ENCODE measurements at places on chromosomes 6 and 20. TPM values are rescaled to one million over a fixed set of nuclear protein-coding genes. Genes with fewer than 3 reads are reported as not detected.

- no peak for DNase-seq
Observed at GRCh38 chr20:32784369-32785080, 22.3 kb downstream of the DNMT3B start.

DNA sequence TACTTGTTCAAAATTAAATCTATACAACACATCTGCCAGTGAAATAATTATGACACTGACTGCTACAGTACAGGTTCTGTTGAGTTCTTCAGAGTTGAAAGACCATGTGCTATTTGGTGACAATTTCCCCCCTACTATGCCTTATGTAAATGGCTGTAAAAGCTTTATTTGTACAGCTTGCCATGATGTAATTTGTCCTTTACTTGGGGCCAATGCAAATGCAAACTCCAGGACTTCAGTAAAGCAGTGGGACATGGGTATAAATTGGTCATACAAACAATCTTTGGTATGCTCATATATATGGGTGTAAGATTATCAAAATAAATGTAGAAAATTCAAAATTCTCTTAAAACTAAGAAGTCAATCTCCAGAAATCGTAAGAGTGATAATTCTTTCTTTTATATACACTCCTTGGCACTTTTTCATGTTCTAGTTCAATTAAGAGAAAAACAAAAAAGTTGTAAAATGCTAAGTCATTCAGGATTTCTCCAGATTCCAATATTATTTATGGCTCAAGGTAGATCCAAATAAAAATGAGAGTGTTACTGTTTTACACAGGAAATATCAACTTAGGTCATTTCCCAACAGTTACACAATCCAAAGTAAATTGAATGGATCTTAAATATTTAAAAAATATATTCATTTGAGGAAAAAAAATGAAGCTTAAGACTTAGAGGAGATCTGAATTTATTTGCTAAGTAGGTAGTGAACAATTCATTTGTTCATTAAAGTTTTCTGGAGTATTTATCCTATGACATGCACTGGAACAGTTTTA is 1310.5 kb upstream of the CITED2 start:
- DNase-seq, result no peak

- DNase-seq, result no peak
Observed at GRCh38 chr6:159461266-159461665, 231.8 kb downstream of the SOD2 start.

GRCh38 chr6:6220718-6221117 is 99.7 kb downstream of the F13A1 start:
- DNase-seq, result no peak

DNA sequence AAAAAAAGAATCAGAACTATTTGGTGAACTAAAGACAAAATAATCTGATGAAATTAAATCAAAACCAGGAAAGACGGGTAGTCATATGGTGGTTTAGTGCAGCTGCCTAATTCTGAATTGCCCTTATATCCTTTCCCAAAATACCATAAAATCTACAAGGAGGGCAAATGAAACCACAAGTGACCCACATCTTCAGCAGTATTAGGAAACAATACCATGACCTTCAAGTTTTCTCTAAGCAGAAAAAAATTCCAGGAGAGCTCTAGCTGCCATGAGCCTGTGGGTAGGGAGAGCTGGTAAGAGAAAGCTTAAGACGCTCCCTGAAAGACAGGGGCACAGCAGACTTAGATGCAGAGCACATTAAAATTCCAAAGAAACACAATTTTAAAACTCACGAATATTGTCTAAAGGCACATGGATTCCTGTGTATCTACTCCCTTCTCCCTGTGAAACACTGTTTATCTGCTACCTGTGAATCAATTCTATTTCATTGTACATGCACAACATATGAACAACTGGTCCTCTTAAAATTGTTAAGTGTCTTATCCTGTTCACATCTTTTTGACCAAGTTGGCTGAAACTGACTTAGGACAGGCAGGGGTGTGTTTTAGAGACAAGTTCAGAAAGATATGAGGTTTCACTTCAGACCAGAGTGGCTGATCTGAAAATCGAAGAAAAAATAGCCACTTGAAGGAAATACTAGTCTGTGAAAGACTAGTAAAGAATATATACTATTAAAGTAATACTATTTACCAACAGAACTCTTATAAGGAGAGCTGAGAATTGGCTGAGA is 153.6 kb upstream of the SHLD1 start:
- DNase-seq, result no peak

DNA sequence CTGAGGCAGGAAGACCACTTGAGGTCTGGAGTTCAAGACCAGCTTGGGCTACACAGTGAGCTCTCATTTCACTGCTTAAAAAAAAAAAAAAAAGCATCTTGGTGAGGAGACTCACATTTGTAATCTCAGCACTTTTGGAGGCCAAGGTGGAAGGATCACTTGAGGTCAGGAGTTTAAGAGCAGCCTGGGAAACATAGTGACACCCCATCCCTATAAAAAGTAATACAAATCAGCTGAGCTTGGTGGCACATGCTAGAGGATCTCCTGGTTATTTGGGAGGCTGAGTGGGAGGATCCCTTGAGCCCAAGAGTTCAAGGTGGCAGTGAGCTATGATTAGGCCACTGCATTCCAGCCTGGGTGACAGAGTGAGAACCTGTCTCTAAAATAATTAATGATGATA is 29.4 kb upstream of the SYNCRIP start:
- DNase-seq, result no peak

DNA sequence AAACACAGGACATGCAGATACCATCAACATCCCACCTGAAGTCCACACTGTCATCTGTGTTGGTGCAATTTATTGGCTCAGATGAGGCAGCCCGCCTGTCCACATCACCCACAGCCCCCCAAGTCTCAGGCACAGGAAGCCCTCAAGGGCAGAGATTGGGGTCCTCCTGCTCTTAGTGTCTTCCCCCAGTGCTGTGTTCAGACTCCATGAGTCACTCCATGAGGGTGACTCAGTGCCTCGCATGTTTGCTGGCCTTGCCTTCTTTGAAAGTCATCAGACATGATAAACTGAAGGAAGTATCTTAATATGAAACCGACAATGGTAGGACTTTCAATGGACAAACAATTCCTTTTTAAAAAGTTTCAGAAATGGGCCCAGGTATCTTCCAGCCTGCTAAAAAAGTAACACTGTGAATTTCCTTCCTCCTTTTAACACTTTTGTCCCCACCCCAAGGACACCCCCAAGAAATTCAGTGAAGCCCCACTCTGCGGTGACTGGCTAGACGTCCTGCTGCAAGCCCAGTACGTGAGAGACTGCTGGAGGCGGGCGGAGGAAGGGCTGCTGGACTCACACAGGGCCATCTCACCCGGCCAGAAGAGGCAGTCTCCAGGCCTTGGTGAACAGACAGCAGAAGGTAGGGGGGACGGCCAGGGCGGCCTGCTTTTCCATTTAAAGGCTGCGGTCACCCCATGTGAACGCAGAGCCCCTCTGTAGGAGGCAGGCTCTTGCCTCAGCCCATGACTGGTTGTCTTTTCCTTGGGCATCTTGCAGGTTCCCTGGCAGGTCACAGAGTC is 43.0 kb upstream of the KCNK16 start:
- DNase-seq, result no peak

DNA sequence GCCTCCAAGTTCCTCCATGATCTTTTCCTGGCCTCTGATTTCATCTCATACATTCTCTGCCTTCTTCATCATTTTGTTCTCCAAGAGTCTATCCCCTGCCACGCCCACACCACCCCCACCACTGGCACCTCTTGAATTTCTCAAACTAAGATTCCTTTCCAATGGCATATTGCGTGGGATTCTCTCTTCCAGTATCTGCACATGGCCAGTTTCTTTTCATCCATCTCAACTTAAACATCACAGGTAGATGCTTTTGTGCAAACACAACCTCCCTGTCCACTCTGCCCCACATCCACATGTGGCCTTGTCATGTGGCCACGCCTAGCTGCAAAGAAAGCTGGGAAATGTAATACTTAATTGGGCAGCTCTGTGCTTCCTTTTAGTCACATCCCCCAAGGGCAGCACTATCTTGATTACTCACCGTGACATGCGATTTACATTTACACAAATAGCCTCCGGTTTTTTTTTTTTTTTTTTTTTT is 33.4 kb upstream of the ZMYND8 start:
- no peak for DNase-seq

DNA sequence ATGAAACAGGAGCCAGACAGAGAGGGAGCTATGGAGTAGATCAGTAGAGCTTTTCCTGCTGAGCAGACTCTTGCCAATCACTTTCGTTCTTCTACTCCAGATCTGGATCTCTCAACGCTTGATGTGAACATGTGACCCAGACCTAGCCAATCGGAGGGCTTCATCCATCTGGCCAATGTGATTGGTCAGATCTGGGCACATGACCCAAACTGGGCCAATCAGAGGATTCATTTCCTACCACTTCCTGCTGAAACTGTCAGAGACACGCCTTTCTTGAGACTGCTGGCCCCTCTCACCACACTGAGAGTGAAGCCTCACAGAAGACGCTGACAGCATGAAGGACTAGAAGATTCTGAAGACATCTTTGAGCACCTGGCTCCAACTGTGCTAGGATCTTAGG is 44.2 kb upstream of the ZMYND8 start:
- no peak for DNase-seq

DNA sequence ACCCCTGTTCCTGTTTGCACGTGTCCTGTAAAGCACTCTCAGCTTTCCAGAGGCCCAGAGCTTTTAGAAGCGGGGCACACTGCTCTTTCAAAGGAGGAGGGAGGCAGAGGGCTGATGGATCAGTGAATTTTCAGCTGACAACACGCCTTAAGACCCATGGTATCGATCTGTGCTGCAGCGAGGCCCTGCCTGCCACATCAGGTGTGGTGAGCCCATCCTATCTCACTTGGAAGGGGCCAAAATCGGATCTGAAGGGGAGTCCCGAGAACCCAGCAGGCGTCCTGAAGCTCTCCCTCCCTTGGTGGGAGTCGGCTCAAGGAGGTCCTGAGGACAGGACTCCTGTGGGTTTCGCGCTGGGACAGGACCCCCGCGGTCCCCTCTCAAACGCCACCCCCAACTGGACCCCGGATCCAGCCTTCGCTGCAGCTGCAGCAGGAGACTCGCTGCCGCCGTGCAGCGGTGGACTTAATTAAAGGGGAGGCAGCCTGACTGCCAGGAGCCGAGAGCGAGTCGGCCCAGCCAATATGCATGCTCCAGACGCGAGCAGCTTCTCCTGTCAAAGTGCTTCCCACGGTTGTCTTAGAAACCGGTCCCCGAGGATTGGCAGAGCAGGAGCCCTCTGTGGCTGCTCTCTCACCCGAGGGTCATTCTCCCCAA is 580.0 kb upstream of the ZNF337 start:
- DNase-seq, result no peak

DNA sequence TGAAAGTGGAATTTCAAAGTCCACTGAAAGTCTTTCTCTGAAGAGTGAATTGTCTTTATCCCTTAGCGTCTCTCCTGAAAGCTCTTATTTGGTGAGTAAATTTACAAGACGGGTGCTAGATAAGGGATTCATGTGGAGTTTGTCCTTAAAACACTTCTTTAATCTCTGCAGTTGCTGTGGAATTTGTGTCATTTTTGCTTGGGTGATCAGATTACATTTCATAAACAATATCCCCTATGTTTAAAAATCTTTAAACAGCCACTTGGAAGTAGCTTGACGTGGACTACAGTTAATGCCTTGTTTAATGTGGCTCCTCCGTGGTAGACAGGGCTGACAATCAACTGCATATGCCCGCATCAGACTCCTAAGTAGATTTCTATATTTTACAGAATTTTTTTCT is 175.4 kb upstream of the ZNF217 start:
- DNase-seq, result no peak

GRCh38 chr6:23584134-23584763 is 541.8 kb upstream of the NRSN1 start:
- DNase-seq, result no peak

- no peak for DNase-seq
Observed at GRCh38 chr6:28402197-28402596, 2.6 kb upstream of the ZSCAN12 start.

DNA sequence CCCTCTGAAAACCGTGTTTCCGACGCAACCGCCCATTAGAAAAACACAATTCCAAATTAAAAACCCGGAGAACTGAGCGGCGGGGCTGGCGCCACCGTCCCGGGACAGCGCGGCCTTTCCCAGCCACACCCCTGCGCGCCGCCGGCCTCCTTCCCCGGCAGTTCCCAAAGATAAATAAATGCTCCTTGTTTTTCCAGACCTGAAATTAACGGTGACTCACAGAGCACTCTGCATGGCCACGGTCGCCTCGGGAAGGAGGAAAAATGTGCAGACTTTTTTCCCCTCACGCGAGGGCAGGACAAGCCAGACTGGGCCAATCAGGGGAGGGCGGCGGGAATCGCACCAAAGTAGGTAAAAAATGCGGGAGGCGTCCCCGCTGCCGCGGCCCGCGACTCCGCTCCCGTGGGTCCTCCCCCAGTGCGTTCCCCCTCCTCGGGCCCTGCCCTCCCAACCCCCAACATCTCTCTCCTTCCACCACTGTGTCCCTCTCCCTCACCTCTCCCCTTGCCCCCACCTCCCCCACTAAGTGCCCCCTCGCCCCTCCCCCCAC is 828 bp upstream of the DSTN start:
- DNase-seq, result peak; percentile 21

DNA sequence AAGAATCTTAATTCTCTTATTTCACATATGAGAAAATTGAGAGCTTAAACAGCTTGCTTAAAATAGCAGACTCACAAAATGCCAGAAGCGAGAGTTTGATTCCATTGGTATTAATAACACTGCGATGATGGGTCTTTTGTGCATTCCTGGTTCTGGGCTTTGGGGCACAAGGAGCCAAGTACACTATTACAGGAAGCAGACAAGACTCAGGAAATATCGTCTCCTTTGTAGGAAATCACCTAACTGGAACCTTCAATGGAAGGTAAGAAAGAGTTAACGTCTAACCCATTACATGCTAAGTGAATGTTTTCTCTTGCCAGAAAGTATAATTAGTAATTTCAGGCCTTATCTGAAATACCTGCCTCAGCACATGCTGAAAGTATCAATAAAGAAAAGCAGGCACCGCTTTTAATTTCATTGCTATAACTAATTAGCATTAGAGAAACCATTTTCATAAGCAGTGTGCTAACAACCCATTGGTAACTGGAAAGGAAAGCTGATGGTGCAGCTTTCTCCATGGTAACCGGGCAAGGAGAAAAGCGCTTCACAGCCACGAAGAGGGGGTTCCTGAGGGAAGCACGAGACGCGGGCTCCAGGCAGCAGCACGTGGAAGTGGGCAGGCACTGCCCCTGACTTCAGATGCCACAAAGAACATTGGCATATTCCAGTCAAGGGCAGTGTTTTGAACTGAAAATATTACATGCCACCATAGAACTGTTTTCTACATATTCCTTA is 206.7 kb upstream of the AGPAT4 start:
- no peak for DNase-seq

MUCL3 gene
- not detected for total RNA-seq

POM121L2 gene
- not detected for total RNA-seq

SCUBE3 gene
- total RNA-seq, result not detected

PLN gene
- total RNA-seq, result not detected

RSPO4 gene
- total RNA-seq, result not detected

TDRD6 gene
- not detected for total RNA-seq

TP53RK gene
- 4.6 TPM for total RNA-seq

HFE gene
- total RNA-seq, result 2.4 TPM
